ENCODE measurements at places on chromosomes 7 and 10. TPM values are rescaled to one million over a fixed set of nuclear protein-coding genes. Genes with fewer than 3 reads are reported as not detected.

Gene HYAL4
- total RNA-seq: 0.21 TPM

Gene SH2B2
- total RNA-seq: 4.0 TPM

Gene NPY4R2
- total RNA-seq: not detected

Gene CABCOCO1
- total RNA-seq: not detected

Gene LARP4B
- 32.7 TPM for total RNA-seq

Gene TRIM73
- total RNA-seq: not detected

Gene BAMBI
- total RNA-seq: 3.4 TPM

Gene MBLAC1
- total RNA-seq: 2.1 TPM

Gene WIPF3
- 0.14 TPM for total RNA-seq

Gene LIPN
- 0.93 TPM for total RNA-seq

Gene PRXL2A
- 54.7 TPM for total RNA-seq

Gene IFIT1B
- total RNA-seq: not detected

Gene MUC3A
- total RNA-seq: not detected

Gene GPC2
- 2.5 TPM for total RNA-seq

Gene DDX56
- 69.4 TPM for total RNA-seq

Gene RELN
- total RNA-seq: not detected

Gene TMEM184A
- 23.9 TPM for total RNA-seq

Gene OR9A2
- not detected for total RNA-seq

Gene SH2D4B
- total RNA-seq: not detected

Gene CHAT
- total RNA-seq: not detected

Gene FOXP2
- total RNA-seq: 0.46 TPM

Gene PARD3
- total RNA-seq: 29.0 TPM

Gene ANKRD1
- total RNA-seq: 3.3 TPM

Gene GET4
- 27.8 TPM for total RNA-seq

Gene SLC29A3
- total RNA-seq: 2.9 TPM

Gene NUTM2E
- not detected for total RNA-seq

Gene HERC4
- 25.5 TPM for total RNA-seq

Gene ZNRF2
- 20.0 TPM for total RNA-seq

Gene ITPRID1
- not detected for total RNA-seq

Gene TFEC
- not detected for total RNA-seq

Gene ERVW-1
- total RNA-seq: not detected

Gene CYP26C1
- not detected for total RNA-seq

Gene HECW1
- total RNA-seq: not detected

Gene COL1A2
- total RNA-seq: 17.6 TPM

Gene ASB10
- not detected for total RNA-seq

Gene MARVELD1
- total RNA-seq: 24.3 TPM

Gene POR
- total RNA-seq: 94.5 TPM

Gene CPA5
- not detected for total RNA-seq

Gene ZEB1
- total RNA-seq: 0.19 TPM

Gene CALCR
- total RNA-seq: not detected

Gene TRIM50
- total RNA-seq: not detected

Gene MUC12
- not detected for total RNA-seq

Gene C10orf95
- 2.3 TPM for total RNA-seq

Gene FKBP14
- total RNA-seq: 11.4 TPM

Gene TMEM270
- not detected for total RNA-seq

Gene GPR37
- 1.6 TPM for total RNA-seq

Gene ITIH5
- total RNA-seq: not detected
